ENCODE measurements at places on chromosomes 7 and 10.

- DNase-seq, result peak; percentile 54
Measured at GRCh38 chr10:79101560-79102497, 33.1 kb downstream of the ZMIZ1 start.

DNA sequence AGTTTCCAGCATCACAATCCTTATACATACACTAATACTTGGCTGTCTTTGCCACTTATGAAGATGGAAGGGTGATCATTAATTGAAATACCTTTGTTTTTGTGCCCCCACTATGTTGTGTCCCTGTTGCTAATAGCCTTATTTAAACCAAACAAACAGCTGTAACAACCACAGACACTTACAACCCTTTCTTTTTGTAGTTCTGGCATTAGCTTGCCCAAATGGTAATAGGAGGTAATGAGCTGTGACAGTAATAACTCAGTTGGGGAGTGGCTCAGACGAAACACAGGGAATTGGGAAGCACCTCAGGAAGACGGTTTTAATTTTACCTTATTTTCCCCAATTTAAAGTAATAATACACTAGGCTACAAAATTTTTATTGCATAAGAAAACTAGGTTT is 83.4 kb downstream of the MDFIC start:
- DNase-seq, result no peak

GRCh38 chr7:99786726-99787335 is 2.8 kb upstream of the CYP3A4 start:
- no peak for DNase-seq

- no peak for DNase-seq
Measured at GRCh38 chr7:124720195-124720594, 45.4 kb downstream of the GPR37 start.

DNA sequence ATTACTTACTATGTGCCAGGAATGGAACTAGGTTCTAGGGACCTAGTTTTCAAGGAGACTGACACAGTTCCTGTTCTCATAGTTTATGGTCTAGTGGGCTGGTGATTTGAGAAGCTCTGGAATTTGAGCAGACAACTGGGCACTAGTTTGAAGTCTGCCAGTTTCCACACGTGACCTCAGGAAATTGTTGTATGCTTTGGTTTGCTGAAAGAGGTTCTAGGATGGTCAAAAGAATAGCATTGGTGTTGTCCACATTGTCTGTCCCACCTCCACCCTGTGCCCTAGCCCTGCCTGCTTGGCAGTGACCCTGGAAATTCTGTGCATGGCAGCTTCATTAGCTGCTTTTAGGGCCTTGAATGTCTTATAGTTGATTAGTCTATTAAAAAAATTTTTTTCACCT is 28.7 kb downstream of the GBF1 start:
- no peak for DNase-seq

- DNase-seq, result no peak
Measured at GRCh38 chr7:24755541-24756407, 1.5 kb downstream of the GSDME start.

DNA sequence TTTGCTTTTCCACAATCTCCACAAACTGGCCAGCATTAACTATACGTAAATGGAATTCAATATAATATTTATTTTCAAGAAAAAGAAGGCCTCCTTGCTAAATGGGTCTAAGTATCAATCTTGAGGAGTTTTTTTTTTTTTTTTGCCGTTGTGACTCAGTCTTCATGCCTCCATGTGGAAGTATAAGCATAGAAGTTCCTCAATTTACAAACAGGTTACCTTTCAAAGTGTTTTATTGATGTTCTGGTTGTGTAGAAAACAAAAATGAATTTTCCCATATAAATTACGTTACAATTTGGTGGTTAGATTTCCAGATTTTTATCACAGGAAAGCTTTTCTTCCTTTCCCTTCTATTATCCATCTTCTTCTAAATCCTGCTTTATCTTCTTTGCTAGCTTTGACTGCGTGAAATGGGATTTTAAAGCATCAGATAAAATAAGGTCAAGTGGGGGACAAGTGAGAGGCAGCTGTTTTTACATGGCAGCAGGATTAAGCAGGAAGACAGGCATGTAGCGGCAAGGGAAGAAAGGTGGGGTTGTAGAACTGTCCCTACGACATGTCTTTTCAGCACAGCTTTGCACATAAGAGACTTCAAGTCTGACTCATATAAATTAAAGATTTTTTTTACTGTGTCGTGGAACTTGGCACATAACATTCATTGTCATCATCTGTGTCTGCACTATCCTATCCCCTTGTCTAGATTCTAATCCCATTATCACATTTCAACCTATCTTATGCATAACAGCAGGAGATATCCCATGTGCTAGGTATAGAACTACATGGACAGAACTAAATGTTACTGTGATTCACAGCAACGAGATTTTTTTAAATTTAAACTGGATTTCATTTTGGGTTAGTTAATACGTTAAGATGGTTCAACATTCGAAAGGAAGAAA is 135.3 kb upstream of the FAM3C start:
- no peak for DNase-seq

DNA sequence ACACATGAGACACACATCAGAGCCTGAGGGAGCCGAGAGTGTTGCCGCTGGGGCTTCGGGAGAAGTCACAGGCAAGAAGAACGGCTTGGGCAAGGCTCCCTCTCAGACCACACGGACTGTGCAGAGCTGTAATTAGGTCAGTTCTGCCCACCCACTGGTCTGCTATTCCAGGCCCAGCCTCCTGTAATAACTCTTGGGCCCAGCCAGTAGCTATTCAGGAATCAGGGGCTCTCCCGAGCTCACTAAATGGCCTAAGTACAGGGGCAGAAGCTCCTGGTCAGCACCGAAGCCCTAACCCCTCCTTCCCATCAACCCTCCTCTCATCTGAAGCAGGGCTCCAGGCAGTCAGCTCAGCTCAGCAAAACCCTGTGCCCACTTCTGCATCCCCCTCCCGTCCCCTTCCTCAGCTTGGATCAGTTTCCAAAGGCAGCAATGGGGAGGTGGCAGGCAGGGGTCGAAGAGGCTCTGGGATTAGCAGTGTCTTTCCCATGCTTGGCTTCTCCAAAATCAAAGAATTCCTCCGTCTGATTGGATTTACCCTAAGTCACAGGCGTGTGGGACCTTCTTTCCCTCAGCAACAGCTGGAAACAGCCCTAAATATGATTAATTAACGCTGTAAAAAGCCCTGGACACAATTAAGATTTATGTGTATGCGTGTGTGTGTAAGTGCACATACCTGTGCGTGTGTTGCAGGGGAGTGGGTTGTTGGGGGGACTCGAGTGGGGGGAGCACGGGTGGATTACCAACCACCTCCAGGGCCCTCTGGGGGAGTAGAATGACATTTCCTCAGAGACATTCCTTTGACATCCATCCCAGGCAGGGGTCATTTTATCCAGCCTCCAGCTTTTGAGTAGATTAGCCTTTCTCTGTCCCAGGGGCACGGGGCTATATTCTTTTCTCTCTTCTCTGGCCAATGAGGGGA is 48.4 kb upstream of the BTRC start:
- DNase-seq, result no peak

DNA sequence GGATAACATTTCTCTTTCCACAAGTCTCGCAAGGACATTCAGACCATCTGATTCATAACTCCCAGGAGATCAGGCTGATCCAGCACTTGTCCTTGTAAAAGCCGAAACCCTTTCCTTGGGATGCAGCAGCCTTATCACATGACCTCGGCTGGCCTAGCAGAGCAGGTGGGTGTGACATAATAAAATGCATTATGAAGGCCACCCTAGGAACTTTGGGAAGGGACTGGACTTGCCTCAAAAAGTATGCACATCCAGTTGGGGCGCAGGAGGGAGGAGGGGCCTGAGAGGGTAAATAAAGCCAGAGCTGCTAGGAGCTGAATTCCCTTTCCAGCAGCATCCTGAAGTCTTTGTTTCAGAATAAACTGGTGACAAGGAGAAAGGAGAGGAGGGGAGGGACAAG is 260.8 kb downstream of the SNX13 start:
- DNase-seq, result no peak

DNA sequence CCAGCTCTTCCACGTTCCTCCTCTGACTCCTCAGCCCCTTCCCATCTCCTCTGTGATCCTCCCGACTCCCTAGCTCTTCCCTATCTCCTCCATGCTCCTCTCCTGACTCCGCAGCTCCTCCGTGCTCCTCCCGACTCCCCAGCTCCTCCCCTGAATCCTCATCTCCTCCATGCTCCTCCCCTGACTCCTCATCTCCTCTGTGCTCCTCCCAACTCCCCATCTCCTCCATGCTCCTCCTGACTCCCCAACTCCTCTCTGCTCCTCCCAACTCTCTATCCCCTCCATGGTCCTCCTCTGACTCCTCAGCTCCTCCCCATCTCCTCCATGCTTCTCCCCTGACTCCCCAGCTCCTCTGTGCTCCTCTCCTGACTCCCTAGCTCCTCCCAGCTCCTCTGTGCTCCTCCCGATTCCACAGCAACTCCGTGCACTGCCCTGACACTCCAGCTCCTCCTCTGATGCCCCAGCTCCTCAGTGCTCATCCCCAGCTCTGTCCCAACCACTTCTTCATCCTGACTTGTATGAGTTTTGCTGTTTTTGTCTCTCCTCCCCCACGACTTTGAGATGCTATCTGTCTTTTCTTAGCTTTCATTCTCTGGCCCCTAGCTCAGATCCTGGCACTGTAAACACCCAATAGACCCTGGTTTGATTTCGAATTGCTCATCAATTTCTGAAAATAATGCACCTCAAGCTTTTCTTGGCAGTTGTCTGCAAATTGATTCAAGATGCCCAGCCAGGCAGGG is 38.3 kb downstream of the OAT start:
- DNase-seq, result no peak

DNA sequence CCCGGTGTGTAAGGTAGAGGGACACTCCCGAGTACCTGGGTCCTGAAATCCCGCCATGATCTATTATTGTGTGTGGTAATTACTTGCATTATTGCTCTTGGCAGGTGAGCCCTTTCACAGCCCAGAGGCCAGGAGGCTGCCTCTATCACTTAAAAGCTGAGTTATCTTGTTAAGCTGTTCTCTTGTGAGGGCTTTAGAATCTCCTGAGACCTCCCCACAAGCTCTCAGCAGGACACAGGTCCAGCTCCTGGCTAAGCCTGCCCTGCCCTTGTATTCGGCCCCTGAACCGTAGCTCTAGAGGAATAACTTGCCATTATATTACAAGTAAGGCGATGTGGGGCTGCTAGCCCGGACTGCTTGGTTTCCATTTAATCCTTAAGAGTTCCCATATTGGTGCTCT is 13.9 kb downstream of the SND1 start:
- DNase-seq, result no peak

DNA sequence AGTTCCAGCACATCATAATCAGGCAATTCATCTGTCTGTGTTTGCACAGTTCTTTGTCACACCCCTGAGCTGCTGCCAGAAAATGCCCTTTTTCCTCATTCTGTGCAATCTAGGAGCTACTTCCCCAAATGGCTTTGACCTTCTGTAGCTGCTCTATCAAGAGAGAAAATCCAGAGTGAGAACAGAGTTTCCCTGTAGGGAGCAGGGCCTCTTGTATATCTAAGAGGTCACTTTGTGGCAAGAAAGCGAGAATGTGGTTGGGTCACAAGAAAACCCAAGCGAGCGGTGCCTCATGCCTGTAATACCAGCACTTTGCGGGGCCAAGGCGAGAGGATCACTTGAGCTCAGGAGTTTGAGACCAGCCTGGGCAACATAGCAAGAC is 24.3 kb downstream of the SLC29A3 start:
- DNase-seq, result peak; percentile 33

DNA sequence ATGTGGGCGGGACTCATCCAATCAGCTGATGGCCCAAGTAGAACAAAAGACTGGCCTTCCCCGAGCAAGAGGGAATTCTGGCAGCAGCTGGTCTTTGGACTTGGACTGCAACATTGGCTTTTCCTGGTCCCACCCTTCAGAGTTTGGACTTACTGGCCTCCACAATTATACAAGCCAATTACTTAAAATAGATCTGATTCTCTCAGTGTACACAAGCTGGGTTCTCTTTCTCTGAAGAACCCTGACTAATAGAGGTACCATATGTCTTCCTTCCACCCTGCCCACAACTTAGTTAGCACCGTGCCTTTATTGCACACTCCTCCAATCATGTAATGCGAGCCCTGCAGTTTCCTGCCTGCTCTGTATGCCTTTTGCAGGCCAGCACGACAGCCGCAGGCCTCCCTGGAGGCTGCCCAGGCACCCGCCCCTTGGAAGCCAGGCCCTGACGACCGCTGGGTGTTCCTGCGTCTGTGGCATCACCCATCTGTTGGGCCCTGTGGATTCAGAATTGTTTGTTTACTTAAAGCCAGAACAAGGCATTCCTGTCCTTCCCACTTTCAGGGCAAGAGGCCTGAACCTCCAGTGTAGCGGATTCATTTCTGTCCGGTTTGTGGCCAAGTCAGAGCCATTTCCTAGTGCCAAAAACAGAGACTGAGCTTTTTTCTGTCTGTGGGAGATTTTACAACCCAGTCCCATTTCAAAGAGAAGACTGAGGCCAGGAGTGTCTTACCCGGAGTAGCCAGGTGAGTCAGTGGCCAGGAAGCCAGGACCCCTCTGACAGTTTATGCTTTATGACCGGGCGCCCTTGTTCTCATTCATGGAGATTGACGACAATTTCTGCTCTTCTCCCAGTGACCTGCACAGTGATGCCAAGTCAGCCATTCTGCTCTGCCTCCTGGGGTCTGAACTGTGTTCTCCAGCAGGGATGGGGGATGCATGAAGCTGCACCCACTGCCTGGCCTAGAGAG is 968 bp upstream of the INMT start:
- DNase-seq, result peak; percentile 77

GRCh38 chr7:20376796-20377195 is 46.1 kb downstream of the ITGB8 start:
- DNase-seq, result no peak

GRCh38 chr7:135480966-135481597 is 28.8 kb downstream of the CNOT4 start:
- no peak for DNase-seq

DNA sequence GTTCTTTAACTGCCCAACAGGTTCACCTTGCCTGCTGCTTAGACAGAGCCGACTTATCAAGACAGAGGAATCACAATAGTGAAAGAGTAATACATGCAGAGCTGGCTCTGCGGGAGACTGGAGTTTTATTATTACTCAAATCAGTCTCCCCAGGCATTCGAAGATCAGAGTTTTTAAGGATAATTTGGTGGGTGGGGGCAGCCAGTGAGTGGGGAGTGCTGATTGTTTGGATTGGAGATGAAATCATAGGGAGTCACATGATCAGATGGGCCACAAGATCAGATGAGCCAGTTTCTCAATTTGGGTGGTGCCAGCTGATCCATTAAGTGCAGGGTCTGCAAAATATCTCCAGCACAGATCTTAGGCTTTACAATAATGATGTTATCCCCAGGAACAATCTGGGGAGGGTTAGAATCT is 131.3 kb downstream of the AKR1D1 start:
- DNase-seq, result no peak

DNA sequence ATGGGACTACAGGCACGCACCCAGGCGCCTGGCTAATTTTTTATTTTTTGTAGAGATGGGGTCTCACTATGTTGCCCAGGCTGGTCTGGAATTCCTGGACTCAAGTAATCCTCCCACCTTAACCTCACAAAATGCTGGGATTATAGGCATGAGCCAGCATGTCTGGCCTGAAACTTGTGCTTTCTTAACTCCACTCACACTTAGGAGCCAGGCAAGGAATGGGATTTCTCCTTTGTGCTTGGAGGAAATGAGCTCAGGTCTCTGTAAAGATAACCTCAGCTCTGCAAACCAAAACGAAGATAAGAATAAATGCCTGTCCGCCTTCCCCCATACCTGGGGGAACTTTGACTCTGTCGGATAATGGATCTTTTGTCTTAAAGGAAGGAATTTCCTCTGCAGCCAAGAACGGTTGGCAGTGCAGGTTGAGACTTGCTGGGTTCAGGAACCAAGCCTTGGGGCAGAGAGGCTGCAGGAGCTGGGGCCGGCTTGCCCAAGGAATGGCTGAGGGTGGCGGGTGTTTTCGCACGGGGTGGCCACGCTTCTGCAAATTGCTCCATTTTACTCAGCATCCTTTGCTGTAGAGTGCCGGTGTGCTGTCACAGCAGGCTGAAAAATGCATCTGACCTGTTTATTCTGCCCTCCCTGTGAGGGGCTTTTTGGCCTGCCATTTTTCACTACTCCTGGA is 174.2 kb downstream of the KIAA1217 start:
- no peak for DNase-seq
